Progenitor cell of endocrine pancreas (in vitro differentiated cells): ENCODE measurements at places on chromosomes 11 and 22. TPM values are rescaled to one million over a fixed set of nuclear protein-coding genes. Genes with fewer than 3 reads are reported as not detected.

- H3K4me1 ChIP-seq: no peaks in the 10 kb centered on the region
- no peak for DNase-seq
- peaks cover 9% of the 10 kb centered on the region for H3K27me3 ChIP-seq
These were observed 266.7 kb upstream of the C11orf87 start for GRCh38 chr11:109155291-109155690.

DNA sequence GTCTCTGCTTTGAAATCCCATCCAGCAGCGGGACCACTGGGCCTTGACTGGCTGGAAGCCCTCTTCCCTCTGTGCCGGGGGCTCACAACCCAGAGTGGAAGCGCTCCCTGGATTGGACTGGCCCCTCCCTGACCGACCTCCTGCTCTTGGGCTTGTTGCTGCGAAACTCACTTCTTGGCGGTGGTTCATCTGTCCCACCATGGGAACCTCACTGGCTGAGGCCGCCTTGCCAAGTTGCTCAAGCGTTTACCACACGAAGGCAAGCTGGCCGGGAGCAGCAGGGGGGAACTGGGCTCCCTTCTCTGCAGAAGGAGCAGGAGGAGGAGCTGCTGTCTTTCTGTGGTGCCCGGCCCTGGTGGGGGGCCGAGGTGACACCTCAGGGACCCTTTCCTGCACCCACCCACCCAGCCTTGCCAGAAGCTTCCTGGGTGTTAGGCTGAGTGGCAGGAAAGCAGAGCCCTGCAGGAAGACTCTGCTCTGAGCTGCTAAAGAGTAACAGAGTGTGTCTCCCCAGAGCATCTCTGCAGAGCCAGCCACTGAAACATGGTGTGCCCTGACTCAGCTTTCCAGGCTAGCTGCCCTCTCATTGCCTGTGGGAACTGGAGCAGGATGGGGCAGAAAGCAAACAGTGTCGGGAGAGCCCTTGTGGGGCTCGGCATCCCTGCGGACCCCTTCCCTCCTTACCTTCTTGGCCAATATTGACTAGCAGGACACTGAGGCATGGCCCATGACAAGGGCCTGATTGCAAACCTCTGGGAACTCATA lies 88.5 kb upstream of the ALX4 start:
- no peaks in the 10 kb centered on the region for H3K4me1 ChIP-seq
- peaks cover 17% of the 10 kb centered on the region for H3K27me3 ChIP-seq
- no peak overlapping the region for H3K27ac ChIP-seq
- DNase-seq: no peak
- H3K36me3 ChIP-seq: no peaks in the 10 kb centered on the region

- no peaks in the 10 kb centered on the region for H3K36me3 ChIP-seq
- no peak overlapping the region for H3K27ac ChIP-seq
- peaks cover 7% of the 10 kb centered on the region for H3K27me3 ChIP-seq
- H3K4me3 ChIP-seq: no peak overlapping the region
- DNase-seq: no peak
- H3K4me1 ChIP-seq: no peaks in the 10 kb centered on the region
These were observed 42.6 kb downstream of the SC5D start for GRCh38 chr11:121334973-121335710.

GGTLC2 gene
- total RNA-seq: not detected in 2 replicates

GRCh38 chr22:17707526-17707925 lies 66.7 kb downstream of the BID start:
- peaks cover 13% of the 10 kb centered on the region for H3K36me3 ChIP-seq
- no peak overlapping the region for H3K4me3 ChIP-seq
- peaks cover 4% of the 10 kb centered on the region for H3K4me1 ChIP-seq
- H3K27me3 ChIP-seq: no peaks in the 10 kb centered on the region
- no peak for DNase-seq

KCNK7 gene
- total RNA-seq: 0.95 and 1.7 TPM in 2 replicates

PLAAT3 gene
- total RNA-seq: 41.9 and 46.3 TPM in 2 replicates

GRCh38 chr11:13334034-13334786 lies 56.6 kb downstream of the BMAL1 start:
- DNase-seq: no peak
- H3K27me3 ChIP-seq: no peaks in the 10 kb centered on the region
- no peak overlapping the region for H3K4me3 ChIP-seq
- H3K36me3 ChIP-seq: no peaks in the 10 kb centered on the region
- H3K27ac ChIP-seq: no peak overlapping the region

NDUFV1 gene
- 137 and 150 TPM in 2 replicates for total RNA-seq

GRCh38 chr11:87174870-87175269 lies 137.1 kb downstream of the TMEM135 start:
- H3K4me1 ChIP-seq: peaks cover 7% of the 10 kb centered on the region
- H3K4me3 ChIP-seq: no peak overlapping the region
- H3K36me3 ChIP-seq: peaks cover 15% of the 10 kb centered on the region
- H3K27ac ChIP-seq: no peak overlapping the region
- no peak for DNase-seq
- no peaks in the 10 kb centered on the region for H3K27me3 ChIP-seq

TMEM225 gene
- not detected in 2 replicates for total RNA-seq

DNA sequence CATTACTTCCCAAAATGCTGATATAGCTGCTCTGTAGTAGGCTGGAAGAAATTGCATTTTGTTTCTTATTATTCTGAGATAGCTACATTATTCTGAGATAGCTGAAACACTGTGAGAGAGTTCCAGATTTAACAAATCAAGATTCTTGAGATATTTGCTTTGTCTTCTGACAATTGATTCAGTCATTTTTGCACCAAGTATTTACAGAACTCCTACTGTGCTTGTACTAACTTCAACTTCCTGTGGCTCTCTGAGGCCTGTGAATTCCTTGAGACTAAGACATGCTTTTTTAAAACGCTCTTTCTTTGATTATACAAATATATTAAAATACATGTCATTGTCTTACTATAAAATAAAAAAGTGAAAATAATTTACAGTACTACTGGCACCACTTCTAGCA lies 52.7 kb downstream of the USP47 start:
- H3K36me3 ChIP-seq: peaks cover 19% of the 10 kb centered on the region
- H3K4me1 ChIP-seq: peaks cover 5% of the 10 kb centered on the region
- no peak overlapping the region for H3K4me3 ChIP-seq
- no peak overlapping the region for H3K27ac ChIP-seq

- H3K4me3 ChIP-seq: no peak overlapping the region
- DNase-seq: peak; percentile 8
- H3K36me3 ChIP-seq: no peaks in the 10 kb centered on the region
- H3K27me3 ChIP-seq: peaks cover 15% of the 10 kb centered on the region
These were observed 76.7 kb upstream of the KCNQ1OT1 start for GRCh38 chr11:2776351-2777061.

OR5L1 gene
- total RNA-seq: not detected in 2 replicates

- no peak overlapping the region for H3K4me3 ChIP-seq
- H3K27me3 ChIP-seq: no peaks in the 10 kb centered on the region
- H3K36me3 ChIP-seq: peaks cover 9% of the 10 kb centered on the region
These were observed 142.8 kb downstream of the MAML2 start for GRCh38 chr11:96200243-96200642.

LAYN gene
- total RNA-seq: 4.5 and 5.1 TPM in 2 replicates
